Lung (tissue), 17 donors: ENCODE measurements at places on chromosomes 7 and 10.

DNA sequence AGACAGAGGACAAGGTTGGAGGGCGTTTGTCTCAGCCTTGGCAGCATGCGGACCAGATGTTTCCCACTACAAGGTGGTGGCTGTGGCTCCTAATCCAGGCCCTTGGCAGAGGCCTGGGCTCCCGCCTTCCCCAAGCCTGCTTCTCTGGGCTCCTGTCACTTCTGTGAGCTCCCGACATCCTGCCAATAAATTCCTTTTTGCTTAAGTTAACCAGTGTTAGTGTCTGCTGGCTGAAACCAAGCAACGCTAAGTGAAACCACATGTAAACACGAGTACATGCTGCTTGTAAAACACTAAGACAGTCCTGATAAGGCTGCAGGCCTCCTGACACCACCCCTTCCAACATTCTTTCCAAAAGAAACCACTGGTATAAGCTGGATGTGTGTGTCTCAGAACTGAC, 263.6 kb upstream of the ZMIZ1 start:
- DNase-seq, result peak; percentile 99
- H3K27me3 ChIP-seq, result no peaks in the 10 kb centered on the region
- H3K4me3 ChIP-seq, result no peak overlapping the region
- no peaks in the 10 kb centered on the region for H3K36me3 ChIP-seq
- peaks cover 33% of the 10 kb centered on the region for H3K4me1 ChIP-seq

GRCh38 chr7:8536431-8536830, 103.0 kb downstream of the NXPH1 start:
- H3K4me1 ChIP-seq, result no peaks in the 10 kb centered on the region
- no peak for DNase-seq
- H3K27ac ChIP-seq, result no peak overlapping the region

- H3K4me3 ChIP-seq, result no peak overlapping the region
- H3K4me1 ChIP-seq, result no peaks in the 10 kb centered on the region
- H3K27ac ChIP-seq, result no peak overlapping the region
- H3K36me3 ChIP-seq, result no peaks in the 10 kb centered on the region
- no peaks in the 10 kb centered on the region for H3K27me3 ChIP-seq
Observed at GRCh38 chr7:7294911-7295310, 112.6 kb downstream of the C1GALT1 start.

DNA sequence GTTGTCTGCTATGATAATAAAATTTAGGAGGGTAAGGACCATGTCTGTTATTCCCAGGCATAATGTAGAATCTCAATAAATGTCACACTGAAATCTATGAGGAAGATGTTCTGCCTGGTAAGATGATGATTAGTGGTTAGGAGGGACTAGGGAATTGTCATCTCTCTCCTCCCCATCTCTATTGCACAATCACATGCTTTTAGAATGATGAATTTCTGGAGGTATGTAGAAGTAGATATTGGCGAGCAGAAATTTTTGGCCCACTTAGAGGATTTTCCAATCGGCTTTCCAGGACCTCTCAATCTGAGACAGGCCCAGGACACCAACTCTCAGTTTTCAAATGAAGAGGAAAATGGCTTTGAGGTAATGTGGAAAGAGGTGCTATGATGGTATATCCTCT, 2.0 kb upstream of the PITX3 start:
- H3K27ac ChIP-seq, result no peak overlapping the region
- H3K4me3 ChIP-seq, result no peak overlapping the region
- no peak for DNase-seq
- H3K36me3 ChIP-seq, result peaks cover 5% of the 10 kb centered on the region
- no peaks in the 10 kb centered on the region for H3K4me1 ChIP-seq
- peaks cover 20% of the 10 kb centered on the region for H3K27me3 ChIP-seq

- H3K27me3 ChIP-seq, result no peaks in the 10 kb centered on the region
- no peak for DNase-seq
- H3K4me1 ChIP-seq, result no peaks in the 10 kb centered on the region
- H3K4me3 ChIP-seq, result no peak overlapping the region
- no peaks in the 10 kb centered on the region for H3K36me3 ChIP-seq
Observed at GRCh38 chr10:11716686-11717085, 25.5 kb upstream of the ECHDC3 start.

DNA sequence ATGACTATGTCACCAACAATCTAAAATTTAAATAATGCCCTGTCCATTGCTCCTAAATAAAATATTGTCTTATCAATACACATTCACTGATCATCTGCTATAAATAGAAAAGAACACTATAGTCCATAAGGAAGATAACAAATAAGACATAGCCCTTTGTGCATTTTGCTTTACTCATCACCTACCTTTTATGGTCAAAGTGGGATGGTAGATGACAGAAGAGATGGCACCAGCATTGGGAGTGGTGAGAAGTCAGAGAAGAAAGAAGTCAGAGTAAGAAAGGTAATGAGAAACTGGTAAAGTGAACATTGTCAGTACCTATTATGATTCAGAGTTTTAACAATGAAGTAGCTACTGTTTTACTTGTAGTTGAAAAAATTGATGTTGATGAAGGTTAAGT, 31.1 kb downstream of the SEMA3E start:
- H3K4me3 ChIP-seq, result no peak overlapping the region
- no peaks in the 10 kb centered on the region for H3K4me1 ChIP-seq
- H3K27ac ChIP-seq, result no peak overlapping the region
- no peaks in the 10 kb centered on the region for H3K27me3 ChIP-seq

DNA sequence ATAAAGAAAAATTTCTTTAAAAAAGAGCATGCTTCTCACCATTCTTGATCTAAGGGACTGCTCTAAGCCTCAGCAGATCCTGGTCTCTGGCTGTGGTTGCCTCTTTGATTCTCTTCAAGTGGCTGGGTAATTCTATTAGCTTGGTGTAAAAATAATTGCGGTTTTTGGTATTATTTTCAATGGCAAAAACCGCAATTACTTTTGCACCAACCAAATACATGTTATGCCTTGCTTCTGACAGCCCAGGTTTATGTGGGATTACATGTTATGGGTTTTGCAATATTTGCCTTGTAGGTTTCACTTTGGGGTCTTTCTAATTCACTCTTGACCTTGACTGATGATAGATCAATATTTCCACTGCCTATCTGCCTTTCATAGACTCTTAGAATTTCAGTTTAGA, 20.0 kb upstream of the CREB5 start:
- no peak overlapping the region for H3K27ac ChIP-seq
- H3K36me3 ChIP-seq, result no peaks in the 10 kb centered on the region
- H3K4me3 ChIP-seq, result no peak overlapping the region
- H3K4me1 ChIP-seq, result no peaks in the 10 kb centered on the region

DNA sequence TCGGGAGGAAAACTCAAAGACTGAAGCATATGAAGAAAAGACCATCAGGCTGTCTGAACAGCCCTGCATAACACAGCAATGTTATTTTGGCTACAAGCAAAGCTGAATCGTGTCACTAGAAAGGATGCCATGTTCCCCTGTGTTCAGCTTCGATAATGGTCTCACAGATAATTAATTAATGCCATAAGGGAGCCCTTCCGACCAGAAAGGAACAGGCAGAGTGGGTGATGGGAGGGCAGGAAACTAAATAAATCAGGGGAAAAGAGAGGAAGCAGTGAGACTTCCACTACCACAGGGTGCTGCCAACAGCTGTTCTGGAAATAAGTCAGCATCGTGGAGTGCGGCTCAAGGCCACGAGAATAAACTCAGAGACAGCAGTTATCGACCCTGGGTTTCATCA, 3.2 kb downstream of the PTPRN2 start:
- peaks cover 23% of the 10 kb centered on the region for H3K27me3 ChIP-seq
- no peaks in the 10 kb centered on the region for H3K36me3 ChIP-seq
- no peak overlapping the region for H3K4me3 ChIP-seq
- H3K4me1 ChIP-seq, result peaks cover 12% of the 10 kb centered on the region

- peaks cover 5% of the 10 kb centered on the region for H3K36me3 ChIP-seq
- DNase-seq, result no peak
- peaks cover 5% of the 10 kb centered on the region for H3K4me1 ChIP-seq
- no peaks in the 10 kb centered on the region for H3K27me3 ChIP-seq
- no peak overlapping the region for H3K27ac ChIP-seq
Observed at GRCh38 chr7:92325858-92326257, 80.1 kb downstream of the ANKIB1 start.

- no peak for DNase-seq
- H3K27ac ChIP-seq, result no peak overlapping the region
- H3K27me3 ChIP-seq, result no peaks in the 10 kb centered on the region
- H3K4me1 ChIP-seq, result no peaks in the 10 kb centered on the region
- no peak overlapping the region for H3K4me3 ChIP-seq
- no peaks in the 10 kb centered on the region for H3K36me3 ChIP-seq
Observed at GRCh38 chr10:4576206-4576605, 249.8 kb upstream of the AKR1E2 start.

DNA sequence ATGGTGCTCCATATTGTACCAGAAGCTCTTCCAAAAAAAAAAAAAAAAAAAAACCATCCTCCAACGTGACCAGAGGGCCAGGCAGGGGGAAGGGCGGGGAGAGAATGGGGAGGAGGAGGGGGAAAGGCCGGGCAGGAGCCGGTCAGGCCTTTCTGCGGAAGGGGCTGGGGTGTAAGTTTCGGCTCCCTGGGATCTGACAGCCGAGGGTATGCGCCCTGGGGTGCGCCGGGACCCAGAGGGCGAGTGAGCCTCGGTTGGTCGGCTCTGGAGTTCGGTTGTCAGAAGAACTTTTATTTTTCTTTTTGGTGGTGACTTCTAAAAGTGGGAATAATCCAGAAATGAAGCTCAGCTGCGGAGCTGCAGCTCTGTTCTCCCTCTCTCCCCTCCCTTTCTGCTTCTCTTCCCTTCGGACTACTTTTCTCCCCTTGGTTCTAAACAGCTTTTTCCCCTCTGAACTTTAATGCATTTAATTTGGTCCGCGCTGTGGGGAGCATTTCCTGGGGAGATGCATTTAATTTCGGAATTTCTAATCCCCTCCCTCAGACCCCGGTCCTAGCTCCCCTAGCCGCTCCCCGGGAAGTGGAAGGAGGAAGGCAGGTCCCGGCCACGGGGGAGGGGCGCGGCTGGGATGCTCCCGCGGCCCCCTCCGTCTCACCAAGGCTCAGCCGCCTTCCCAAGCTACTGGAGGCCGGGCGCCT, 3.9 kb upstream of the PAX2 start:
- DNase-seq, result no peak
- no peaks in the 10 kb centered on the region for H3K4me1 ChIP-seq
- no peaks in the 10 kb centered on the region for H3K36me3 ChIP-seq
- no peak overlapping the region for H3K4me3 ChIP-seq
- H3K27ac ChIP-seq, result no peak overlapping the region

- peaks cover 55% of the 10 kb centered on the region for H3K4me1 ChIP-seq
- H3K27ac ChIP-seq, result peak overlapping the region; percentile 95
- no peak overlapping the region for H3K4me3 ChIP-seq
Observed at GRCh38 chr7:55127622-55128081, 108.8 kb downstream of the EGFR start.

- no peaks in the 10 kb centered on the region for H3K27me3 ChIP-seq
- H3K36me3 ChIP-seq, result no peaks in the 10 kb centered on the region
- DNase-seq, result no peak
- H3K4me3 ChIP-seq, result no peak overlapping the region
- H3K27ac ChIP-seq, result no peak overlapping the region
Observed at GRCh38 chr7:123935436-123936381, 10.7 kb downstream of the SPAM1 start.

- no peaks in the 10 kb centered on the region for H3K27me3 ChIP-seq
- H3K36me3 ChIP-seq, result no peaks in the 10 kb centered on the region
- H3K4me1 ChIP-seq, result peaks cover 29% of the 10 kb centered on the region
- DNase-seq, result no peak
Observed at GRCh38 chr10:48932831-48933664, 6.6 kb downstream of the LRRC18 start.

- peaks cover 52% of the 10 kb centered on the region for H3K36me3 ChIP-seq
- no peaks in the 10 kb centered on the region for H3K27me3 ChIP-seq
- no peak for DNase-seq
Observed at GRCh38 chr10:98424295-98425254, 9.6 kb upstream of the PYROXD2 start.

DNA sequence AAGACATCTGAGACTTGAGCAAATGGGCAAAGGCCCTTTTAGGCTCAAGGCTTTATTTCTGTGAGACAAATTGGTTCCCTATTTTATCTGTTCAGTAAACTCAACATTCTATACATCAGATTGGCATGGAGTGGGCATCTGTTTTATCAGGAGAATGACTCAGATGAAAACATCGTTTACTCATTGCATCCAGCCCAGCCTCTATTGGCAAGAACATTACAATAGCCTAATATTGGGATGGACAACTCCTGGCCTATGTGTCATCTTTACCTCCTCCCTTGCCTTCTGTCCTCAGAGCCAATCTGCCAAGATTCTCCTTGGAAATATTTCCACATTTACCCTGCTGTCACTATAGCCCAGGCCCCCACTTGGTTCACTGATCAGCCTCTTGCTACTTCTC, 5.5 kb upstream of the BLNK start:
- peaks cover 24% of the 10 kb centered on the region for H3K4me1 ChIP-seq
- no peak overlapping the region for H3K4me3 ChIP-seq
- no peak for DNase-seq
- H3K27ac ChIP-seq, result no peak overlapping the region
- H3K36me3 ChIP-seq, result no peaks in the 10 kb centered on the region

DNA sequence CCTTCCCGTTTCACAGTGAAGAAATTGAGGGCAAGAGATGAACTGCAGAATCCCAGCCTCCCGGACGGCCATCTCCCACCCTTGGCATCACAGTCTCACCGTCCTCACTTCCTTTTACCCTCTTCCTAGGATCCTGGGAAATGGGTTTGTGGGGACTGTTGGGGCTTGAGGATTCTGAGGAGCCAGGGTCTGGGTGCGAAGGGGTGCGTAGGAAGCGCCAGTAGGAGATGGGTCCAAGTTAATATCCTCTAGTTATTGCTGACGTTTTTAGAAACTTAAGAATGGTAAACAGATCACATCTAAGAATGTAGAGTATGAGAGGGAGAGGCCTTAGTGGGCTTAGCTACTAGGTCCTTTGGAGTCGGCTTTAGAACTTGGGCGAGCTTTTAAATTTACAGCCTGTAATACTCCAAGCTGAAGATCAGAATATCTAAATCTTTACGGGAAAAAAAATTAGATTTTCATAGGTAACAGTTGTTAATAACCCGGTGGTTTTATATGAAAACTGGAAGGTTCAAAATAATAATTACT, 696 bp downstream of the MALSU1 start:
- peaks cover 12% of the 10 kb centered on the region for H3K4me1 ChIP-seq
- H3K4me3 ChIP-seq, result peak overlapping the region; percentile 77
- H3K27ac ChIP-seq, result peak overlapping the region; percentile 83
- peaks cover 15% of the 10 kb centered on the region for H3K36me3 ChIP-seq

- H3K27me3 ChIP-seq, result no peaks in the 10 kb centered on the region
- no peak overlapping the region for H3K27ac ChIP-seq
- DNase-seq, result no peak
- no peaks in the 10 kb centered on the region for H3K36me3 ChIP-seq
Observed at GRCh38 chr10:44193166-44193565, 191.7 kb downstream of the CXCL12 start.

GRCh38 chr10:24901686-24902399, 50.6 kb downstream of the PRTFDC1 start:
- no peak for DNase-seq
- no peaks in the 10 kb centered on the region for H3K36me3 ChIP-seq
- no peak overlapping the region for H3K4me3 ChIP-seq
- peaks cover 3% of the 10 kb centered on the region for H3K4me1 ChIP-seq
- no peak overlapping the region for H3K27ac ChIP-seq
- H3K27me3 ChIP-seq, result no peaks in the 10 kb centered on the region

- H3K4me1 ChIP-seq, result peaks cover 5% of the 10 kb centered on the region
- no peaks in the 10 kb centered on the region for H3K27me3 ChIP-seq
- H3K36me3 ChIP-seq, result peaks cover 4% of the 10 kb centered on the region
- H3K4me3 ChIP-seq, result no peak overlapping the region
- H3K27ac ChIP-seq, result no peak overlapping the region
- DNase-seq, result no peak
Observed at GRCh38 chr7:129854401-129854800, 98.4 kb downstream of the UBE2H start.
